ENCODE measurements at places on chromosomes 1 and 21.

DNA sequence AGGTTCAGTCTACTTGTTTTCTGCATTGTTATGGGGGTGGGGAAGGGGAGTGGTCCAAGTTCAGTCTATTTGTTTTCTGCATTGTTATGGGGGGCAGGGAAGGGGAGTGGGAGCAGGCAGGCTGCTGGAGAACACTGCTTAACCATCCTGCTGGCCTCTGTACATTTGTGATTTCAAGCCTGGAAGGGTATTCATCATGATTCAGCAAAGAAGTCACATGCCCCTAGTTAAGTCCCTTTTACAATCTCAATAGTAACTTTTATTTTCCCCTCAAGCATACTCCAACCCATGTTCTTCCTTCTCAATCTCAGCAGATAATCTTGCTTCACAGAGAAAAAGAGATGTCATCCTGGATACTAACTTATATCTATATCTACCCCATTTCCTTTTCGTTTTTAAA, 7.9 kb downstream of the LYST start:
- no peak overlapping the region for H3K27ac ChIP-seq
- no peaks in the 10 kb centered on the region for H3K27me3 ChIP-seq
- peaks cover 44% of the 10 kb centered on the region for H3K4me1 ChIP-seq
- DNase-seq, result no peak

- H3K27me3 ChIP-seq, result peaks cover 32% of the 10 kb centered on the region
- no peak overlapping the region for H3K4me3 ChIP-seq
- H3K36me3 ChIP-seq, result no peaks in the 10 kb centered on the region
- DNase-seq, result no peak
- no peaks in the 10 kb centered on the region for H3K4me1 ChIP-seq
Observed at GRCh38 chr1:51922040-51922439, 43.5 kb upstream of the NRDC start.

DNA sequence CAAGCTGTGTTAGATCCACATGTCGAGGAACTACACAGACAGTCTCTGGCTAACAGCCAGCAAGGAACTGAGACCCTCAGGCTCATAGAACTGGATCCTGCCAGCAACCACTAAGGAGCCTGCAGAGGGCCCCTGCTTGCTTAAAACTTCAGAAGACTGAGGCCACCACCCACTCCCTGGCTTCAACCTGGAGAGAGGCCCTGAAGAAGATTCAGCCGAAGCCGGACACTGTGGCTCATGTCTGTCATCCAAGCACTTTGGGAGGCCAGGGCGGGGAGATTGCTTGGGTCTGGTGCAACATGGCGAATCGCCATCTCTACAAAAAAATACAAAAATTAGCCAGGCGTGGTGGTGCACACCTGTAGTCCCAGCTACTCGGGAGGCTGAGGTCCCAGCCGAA, 92.6 kb upstream of the TMPRSS2 start:
- DNase-seq, result no peak
- H3K4me3 ChIP-seq, result no peak overlapping the region
- no peaks in the 10 kb centered on the region for H3K4me1 ChIP-seq
- H3K36me3 ChIP-seq, result no peaks in the 10 kb centered on the region
- peaks cover 63% of the 10 kb centered on the region for H3K27me3 ChIP-seq

- H3K27me3 ChIP-seq, result peaks cover 19% of the 10 kb centered on the region
- no peak overlapping the region for H3K27ac ChIP-seq
- no peak overlapping the region for H3K4me3 ChIP-seq
- no peaks in the 10 kb centered on the region for H3K4me1 ChIP-seq
- H3K36me3 ChIP-seq, result peaks cover 3% of the 10 kb centered on the region
Observed at GRCh38 chr21:46038871-46039397, 57.4 kb downstream of the COL6A1 start.

GRCh38 chr1:57832612-57833011, 408.8 kb upstream of the DAB1 start:
- no peak overlapping the region for H3K4me3 ChIP-seq
- no peak for DNase-seq

- DNase-seq, result no peak
- H3K4me3 ChIP-seq, result no peak overlapping the region
- peaks cover 61% of the 10 kb centered on the region for H3K27me3 ChIP-seq
- H3K36me3 ChIP-seq, result peaks cover 3% of the 10 kb centered on the region
- H3K27ac ChIP-seq, result no peak overlapping the region
- H3K4me1 ChIP-seq, result no peaks in the 10 kb centered on the region
Observed at GRCh38 chr1:31575369-31576140, 760 bp upstream of the TINAGL1 start.

DNA sequence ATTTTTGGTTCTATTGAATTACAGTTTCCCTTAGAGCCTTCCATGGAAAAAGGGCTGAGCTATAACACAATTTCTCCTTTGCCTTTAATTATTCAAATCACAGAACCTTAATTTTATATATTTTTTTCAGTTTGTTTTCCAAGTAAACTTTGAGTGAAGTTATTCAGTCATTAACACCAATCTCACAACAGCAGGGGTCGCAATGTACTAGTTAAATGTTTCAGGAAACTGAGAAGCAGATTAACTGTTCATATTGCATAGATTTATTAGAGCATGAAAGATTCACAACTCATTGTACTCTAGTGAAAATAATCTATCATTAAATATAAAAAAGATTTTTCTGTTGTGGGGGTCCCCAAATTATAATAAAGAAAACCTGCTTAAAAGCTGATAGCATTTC, 64.1 kb downstream of the KIFAP3 start:
- no peak for DNase-seq
- H3K4me3 ChIP-seq, result no peak overlapping the region
- peaks cover 15% of the 10 kb centered on the region for H3K4me1 ChIP-seq

- peak overlapping the region; percentile 100 for H3K4me3 ChIP-seq
- H3K27ac ChIP-seq, result peak overlapping the region; percentile 100
- H3K36me3 ChIP-seq, result peaks cover 32% of the 10 kb centered on the region
- no peak for DNase-seq
Observed at GRCh38 chr1:61724506-61724812, 482 bp downstream of the TM2D1 start.

GRCh38 chr1:26535201-26535600, 5.6 kb downstream of the RPS6KA1 start:
- peaks cover 50% of the 10 kb centered on the region for H3K4me1 ChIP-seq
- no peaks in the 10 kb centered on the region for H3K27me3 ChIP-seq
- H3K27ac ChIP-seq, result peak overlapping the region; percentile 88
- H3K4me3 ChIP-seq, result peak overlapping the region; percentile 51
- no peaks in the 10 kb centered on the region for H3K36me3 ChIP-seq

GRCh38 chr1:47243910-47244309, 11.9 kb upstream of the TAL1 start:
- no peak for DNase-seq
- H3K4me3 ChIP-seq, result no peak overlapping the region
- H3K36me3 ChIP-seq, result no peaks in the 10 kb centered on the region
- no peak overlapping the region for H3K27ac ChIP-seq

- no peaks in the 10 kb centered on the region for H3K36me3 ChIP-seq
- H3K27ac ChIP-seq, result no peak overlapping the region
Observed at GRCh38 chr1:83766241-83766691, 232.7 kb downstream of the TTLL7 start.

GRCh38 chr1:109225308-109225707, 11.6 kb downstream of the SARS1 start:
- no peak for DNase-seq
- H3K4me1 ChIP-seq, result peaks cover 31% of the 10 kb centered on the region
- no peaks in the 10 kb centered on the region for H3K27me3 ChIP-seq
- H3K27ac ChIP-seq, result peak overlapping the region; percentile 32
- H3K4me3 ChIP-seq, result no peak overlapping the region

DNA sequence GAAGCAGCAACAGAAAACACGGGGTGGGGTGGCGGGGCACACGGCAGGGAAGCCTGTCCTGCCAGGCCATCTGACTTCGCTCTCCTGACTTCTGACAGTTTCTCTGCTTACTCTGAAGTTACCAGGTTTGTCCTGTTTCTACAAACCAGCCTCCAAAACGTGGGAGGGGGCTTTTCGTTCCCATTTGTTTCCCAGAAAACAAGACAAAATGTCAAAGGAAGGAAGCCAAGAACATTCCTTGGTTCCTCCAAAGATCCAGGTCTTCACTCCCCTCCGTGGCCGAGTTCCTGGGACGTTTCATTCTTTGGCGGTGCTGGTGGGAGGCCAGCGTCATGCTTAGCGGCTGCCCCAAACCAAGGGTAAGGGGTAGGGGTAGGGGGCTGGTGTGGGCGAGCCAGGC, 49.6 kb downstream of the MEGF6 start:
- no peak overlapping the region for H3K27ac ChIP-seq
- DNase-seq, result no peak
- H3K4me1 ChIP-seq, result no peaks in the 10 kb centered on the region
- H3K4me3 ChIP-seq, result no peak overlapping the region
- no peaks in the 10 kb centered on the region for H3K36me3 ChIP-seq

GRCh38 chr1:32989160-32990050, 24.8 kb upstream of the RNF19B start:
- peaks cover 27% of the 10 kb centered on the region for H3K4me1 ChIP-seq
- no peak for DNase-seq
- H3K4me3 ChIP-seq, result peak overlapping the region; percentile 59
- no peaks in the 10 kb centered on the region for H3K27me3 ChIP-seq
- no peak overlapping the region for H3K27ac ChIP-seq
- no peaks in the 10 kb centered on the region for H3K36me3 ChIP-seq

DNA sequence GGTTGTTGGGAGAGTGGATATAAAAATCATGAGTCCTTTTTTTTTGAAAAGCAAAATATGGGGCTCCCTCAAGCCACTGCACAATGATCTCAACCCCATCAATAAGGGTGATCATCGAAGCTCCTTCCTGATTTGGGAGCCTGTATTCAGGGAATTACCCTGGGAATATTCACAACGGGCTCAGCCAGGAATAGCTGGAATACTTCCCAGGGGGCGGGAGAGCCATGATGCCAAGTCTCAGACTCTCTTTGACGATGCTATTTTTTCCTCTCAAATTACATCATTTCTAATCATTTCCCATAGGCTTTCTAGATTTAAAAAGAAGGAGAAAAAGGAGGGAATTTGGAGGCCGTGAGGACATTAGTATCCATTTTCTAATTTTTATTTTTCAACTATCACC, 18.4 kb downstream of the OLIG1 start:
- no peak overlapping the region for H3K4me3 ChIP-seq
- no peaks in the 10 kb centered on the region for H3K36me3 ChIP-seq
- no peaks in the 10 kb centered on the region for H3K4me1 ChIP-seq

- peak overlapping the region; percentile 97 for H3K27ac ChIP-seq
- no peaks in the 10 kb centered on the region for H3K27me3 ChIP-seq
- peaks cover 39% of the 10 kb centered on the region for H3K4me1 ChIP-seq
- H3K36me3 ChIP-seq, result peaks cover 40% of the 10 kb centered on the region
Observed at GRCh38 chr1:87331365-87332241, 2.9 kb downstream of the LMO4 start.

DNA sequence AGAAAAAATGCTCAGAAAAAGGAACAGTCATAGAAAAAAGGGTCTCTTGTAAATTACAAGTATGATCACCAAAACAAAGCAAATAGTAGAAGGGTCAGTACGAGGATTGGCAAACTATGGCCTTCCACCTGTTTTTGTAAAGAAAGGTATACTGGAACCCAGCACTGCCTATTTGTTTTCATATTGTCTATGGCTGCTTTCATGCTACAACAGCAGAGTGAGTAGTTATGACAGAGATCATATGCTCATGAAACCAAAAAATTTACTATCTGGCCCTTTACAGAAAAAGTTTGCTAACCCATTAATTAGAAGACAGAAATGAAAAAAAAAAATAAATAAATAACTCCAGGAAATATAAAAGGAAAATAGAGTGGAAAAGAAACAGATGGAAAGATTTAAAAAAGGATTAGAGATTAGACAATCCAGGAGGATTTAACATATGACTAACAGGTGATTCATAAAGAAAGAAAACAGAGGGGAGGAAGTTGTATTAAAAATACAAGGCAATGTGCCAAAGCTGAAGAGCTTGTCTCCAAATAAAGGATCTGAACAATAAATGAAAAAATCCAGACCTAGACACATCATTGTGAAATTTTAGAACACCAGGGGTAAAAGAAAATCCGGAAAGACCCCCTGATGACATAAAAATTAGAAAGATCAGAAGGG, 108.5 kb upstream of the SERTAD4 start:
- no peak overlapping the region for H3K27ac ChIP-seq
- H3K36me3 ChIP-seq, result no peaks in the 10 kb centered on the region
- H3K4me3 ChIP-seq, result no peak overlapping the region
- peaks cover 6% of the 10 kb centered on the region for H3K27me3 ChIP-seq

GRCh38 chr1:19517017-19517416, 31.7 kb upstream of the CAPZB start:
- peaks cover 3% of the 10 kb centered on the region for H3K4me1 ChIP-seq
- no peak overlapping the region for H3K27ac ChIP-seq
- no peak for DNase-seq
- H3K4me3 ChIP-seq, result no peak overlapping the region
- H3K27me3 ChIP-seq, result no peaks in the 10 kb centered on the region

GRCh38 chr1:73593364-73593763, 604.6 kb downstream of the LRRIQ3 start:
- no peaks in the 10 kb centered on the region for H3K27me3 ChIP-seq
- H3K36me3 ChIP-seq, result no peaks in the 10 kb centered on the region
- no peak for DNase-seq
- no peak overlapping the region for H3K27ac ChIP-seq
- H3K4me3 ChIP-seq, result no peak overlapping the region
- no peaks in the 10 kb centered on the region for H3K4me1 ChIP-seq

DNA sequence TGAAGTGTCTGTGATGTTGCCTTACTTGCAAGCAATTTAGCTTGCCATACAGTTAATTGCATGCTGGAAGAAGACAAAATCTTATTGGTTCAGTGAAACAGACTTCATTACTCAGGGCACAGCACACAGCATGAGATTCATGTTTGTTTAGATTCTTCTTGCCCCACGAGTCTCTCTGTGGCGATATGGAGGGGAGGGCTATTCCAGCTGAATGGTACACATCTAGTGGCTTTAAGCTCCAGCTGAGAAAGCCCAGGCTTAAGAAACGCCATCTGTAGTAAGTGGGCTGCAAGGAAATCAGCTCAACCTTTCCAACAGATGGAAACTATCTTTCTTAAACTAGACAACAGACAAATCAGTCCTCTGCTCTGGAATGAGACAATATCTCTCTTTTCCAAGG, 1022.0 kb downstream of the NCAM2 start:
- no peak for DNase-seq
- no peak overlapping the region for H3K27ac ChIP-seq
- H3K4me3 ChIP-seq, result no peak overlapping the region
- no peaks in the 10 kb centered on the region for H3K4me1 ChIP-seq
- no peaks in the 10 kb centered on the region for H3K27me3 ChIP-seq

DNA sequence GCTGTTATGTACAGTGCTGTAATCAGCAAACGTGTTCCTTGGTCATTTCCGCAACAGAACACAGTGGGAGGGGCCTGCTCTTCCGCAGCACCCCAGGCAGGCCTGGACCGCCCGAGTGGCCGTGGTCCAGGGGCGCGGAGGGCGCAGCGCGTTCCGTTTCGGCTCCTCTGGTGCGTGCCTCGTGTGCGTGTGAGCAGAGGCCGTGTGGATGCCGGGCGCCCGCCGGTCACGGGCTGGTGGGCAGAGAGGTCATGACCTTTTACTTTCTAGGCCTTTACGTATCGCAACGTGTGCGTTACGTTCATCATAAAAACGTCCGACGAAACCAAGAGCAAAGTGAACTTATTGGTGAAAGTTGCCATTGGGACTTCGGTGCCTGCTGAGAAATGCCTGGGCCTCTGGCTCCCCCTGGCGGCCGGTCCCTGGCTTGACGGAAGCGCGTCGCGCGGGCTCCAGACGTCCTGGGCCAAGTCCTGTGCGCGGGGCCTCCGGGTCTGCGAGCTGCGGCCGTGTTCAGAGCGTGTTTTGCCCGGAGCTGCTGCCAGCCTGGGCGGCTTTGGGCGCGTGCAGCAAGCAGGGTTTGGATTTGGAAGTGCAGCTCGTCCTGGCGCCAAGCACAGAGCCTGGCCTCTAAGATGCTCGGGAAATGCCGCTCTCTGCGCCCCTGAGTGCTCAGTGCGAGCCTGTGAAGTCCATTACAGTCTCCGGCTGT, 34.4 kb downstream of the COL18A1 start:
- H3K36me3 ChIP-seq, result peaks cover 8% of the 10 kb centered on the region
- peaks cover 6% of the 10 kb centered on the region for H3K4me1 ChIP-seq
- peak; percentile 84 for DNase-seq
- peak overlapping the region; percentile 61 for H3K4me3 ChIP-seq
- H3K27me3 ChIP-seq, result no peaks in the 10 kb centered on the region
